Common myeloid progenitor, CD34-positive (primary cell): ENCODE measurements at places on chromosomes 2 and 18.
A peak's percentile ranks its signal among the peaks of the same experiment; 100 is the strongest.

DNA sequence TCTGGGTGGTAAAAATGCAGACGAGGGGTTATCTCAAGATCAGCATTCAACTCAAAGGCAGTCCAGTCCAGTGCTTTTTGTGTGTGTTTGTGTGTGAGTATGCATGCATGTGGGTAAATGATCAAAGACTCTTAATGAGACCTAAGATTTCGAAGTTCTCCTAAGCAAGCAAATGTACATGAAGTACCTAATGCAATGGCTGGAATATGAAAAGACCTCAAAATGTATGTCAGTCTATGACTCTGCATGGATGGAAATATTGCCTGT is 151.0 kb upstream of the L3MBTL4 start:
- no peak overlapping the region for H3K4me3 ChIP-seq
- H3K4me1 ChIP-seq = no peaks in the 10 kb centered on the region
- no peaks in the 10 kb centered on the region for H3K36me3 ChIP-seq
- no peak overlapping the region for H3K27ac ChIP-seq
- DNase-seq = no peak
- H3K27me3 ChIP-seq = no peaks in the 10 kb centered on the region

DNA sequence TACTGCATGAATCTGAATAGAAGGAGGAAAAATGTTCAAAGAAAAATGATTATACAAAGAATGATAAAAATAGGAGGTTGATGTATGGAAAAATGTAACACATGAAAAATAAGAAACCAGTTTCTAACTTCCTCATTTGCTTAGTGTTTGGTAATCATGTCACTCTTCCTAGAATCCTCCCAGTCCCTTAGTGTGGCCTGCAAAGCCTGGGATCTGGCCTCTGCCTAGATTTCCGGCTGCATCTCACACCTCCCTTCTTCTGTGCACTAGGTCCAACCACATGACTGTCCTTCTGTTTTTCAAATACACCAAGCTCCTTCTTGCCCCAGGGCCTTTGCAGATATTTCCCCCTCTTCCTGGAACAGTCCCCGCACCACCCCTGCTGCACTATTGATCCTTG is 76.8 kb upstream of the RBMS1 start:
- no peak for DNase-seq
- peaks cover 5% of the 10 kb centered on the region for H3K4me1 ChIP-seq
- H3K4me3 ChIP-seq = no peak overlapping the region
- H3K36me3 ChIP-seq = no peaks in the 10 kb centered on the region
- H3K27me3 ChIP-seq = no peaks in the 10 kb centered on the region

- DNase-seq = no peak
- H3K4me1 ChIP-seq = no peaks in the 10 kb centered on the region
- H3K36me3 ChIP-seq = no peaks in the 10 kb centered on the region
- H3K27ac ChIP-seq = no peak overlapping the region
- no peaks in the 10 kb centered on the region for H3K27me3 ChIP-seq
These were observed 80.1 kb upstream of the SRD5A2 start for GRCh38 chr2:31660812-31661335.

DNA sequence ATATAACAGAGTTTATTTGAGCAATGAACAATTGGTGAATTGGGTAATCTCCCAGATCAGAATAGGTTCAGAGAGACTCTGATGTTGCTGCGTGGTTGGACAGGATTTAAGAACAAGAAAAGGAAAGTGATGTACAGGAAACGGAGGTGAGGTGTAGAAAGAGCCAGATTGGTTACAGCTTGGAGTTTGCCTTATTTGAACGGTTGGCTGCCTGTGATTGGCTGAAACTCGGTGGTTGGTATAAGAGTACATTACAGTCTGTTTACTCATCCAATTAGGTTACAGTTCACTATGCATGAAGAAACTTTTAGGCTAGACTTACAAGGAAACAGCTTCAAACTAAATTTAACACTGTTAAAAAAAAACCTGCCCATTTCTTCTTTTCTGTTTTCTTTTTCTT is 68.0 kb upstream of the CABLES1 start:
- peaks cover 24% of the 10 kb centered on the region for H3K4me1 ChIP-seq
- H3K36me3 ChIP-seq = no peaks in the 10 kb centered on the region
- H3K27me3 ChIP-seq = no peaks in the 10 kb centered on the region
- DNase-seq = no peak
- no peak overlapping the region for H3K4me3 ChIP-seq
- no peak overlapping the region for H3K27ac ChIP-seq

GRCh38 chr2:104016801-104017200 is 837.1 kb upstream of the POU3F3 start:
- H3K27me3 ChIP-seq = no peaks in the 10 kb centered on the region
- no peaks in the 10 kb centered on the region for H3K4me1 ChIP-seq
- no peak for DNase-seq
- no peak overlapping the region for H3K4me3 ChIP-seq
- H3K27ac ChIP-seq = no peak overlapping the region

GRCh38 chr18:78505851-78506461 is 473.7 kb upstream of the SALL3 start:
- no peaks in the 10 kb centered on the region for H3K4me1 ChIP-seq
- H3K36me3 ChIP-seq = no peaks in the 10 kb centered on the region
- no peak for DNase-seq
- H3K27me3 ChIP-seq = peaks cover 2% of the 10 kb centered on the region
- no peak overlapping the region for H3K27ac ChIP-seq
- no peak overlapping the region for H3K4me3 ChIP-seq

DNA sequence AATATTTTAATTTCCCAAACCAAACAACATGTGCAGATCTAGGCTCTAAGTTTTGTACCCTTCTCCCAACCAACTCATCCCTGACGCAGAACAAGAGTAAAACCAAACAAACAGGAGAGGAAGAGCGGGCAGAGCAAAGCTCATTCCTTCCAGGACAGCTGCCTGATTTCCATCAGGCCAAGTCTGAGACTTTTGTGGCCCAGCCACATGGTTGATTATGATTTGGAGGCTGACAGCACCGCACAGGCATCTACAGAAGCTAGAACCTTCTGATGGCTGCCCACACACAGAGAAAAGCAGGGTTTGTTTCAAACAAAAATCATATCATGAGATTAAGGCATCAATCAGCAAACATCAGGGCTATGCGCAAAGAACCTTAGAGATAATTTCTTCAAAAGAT is 262.6 kb downstream of the TNS1 start:
- no peak overlapping the region for H3K4me3 ChIP-seq
- no peak overlapping the region for H3K27ac ChIP-seq
- no peak for DNase-seq
- H3K36me3 ChIP-seq = no peaks in the 10 kb centered on the region
- H3K27me3 ChIP-seq = peaks cover 14% of the 10 kb centered on the region

- DNase-seq = no peak
- H3K4me1 ChIP-seq = no peaks in the 10 kb centered on the region
- no peak overlapping the region for H3K27ac ChIP-seq
- H3K36me3 ChIP-seq = no peaks in the 10 kb centered on the region
These were observed 337.8 kb downstream of the CDH2 start for GRCh38 chr18:27839141-27839540.

DNA sequence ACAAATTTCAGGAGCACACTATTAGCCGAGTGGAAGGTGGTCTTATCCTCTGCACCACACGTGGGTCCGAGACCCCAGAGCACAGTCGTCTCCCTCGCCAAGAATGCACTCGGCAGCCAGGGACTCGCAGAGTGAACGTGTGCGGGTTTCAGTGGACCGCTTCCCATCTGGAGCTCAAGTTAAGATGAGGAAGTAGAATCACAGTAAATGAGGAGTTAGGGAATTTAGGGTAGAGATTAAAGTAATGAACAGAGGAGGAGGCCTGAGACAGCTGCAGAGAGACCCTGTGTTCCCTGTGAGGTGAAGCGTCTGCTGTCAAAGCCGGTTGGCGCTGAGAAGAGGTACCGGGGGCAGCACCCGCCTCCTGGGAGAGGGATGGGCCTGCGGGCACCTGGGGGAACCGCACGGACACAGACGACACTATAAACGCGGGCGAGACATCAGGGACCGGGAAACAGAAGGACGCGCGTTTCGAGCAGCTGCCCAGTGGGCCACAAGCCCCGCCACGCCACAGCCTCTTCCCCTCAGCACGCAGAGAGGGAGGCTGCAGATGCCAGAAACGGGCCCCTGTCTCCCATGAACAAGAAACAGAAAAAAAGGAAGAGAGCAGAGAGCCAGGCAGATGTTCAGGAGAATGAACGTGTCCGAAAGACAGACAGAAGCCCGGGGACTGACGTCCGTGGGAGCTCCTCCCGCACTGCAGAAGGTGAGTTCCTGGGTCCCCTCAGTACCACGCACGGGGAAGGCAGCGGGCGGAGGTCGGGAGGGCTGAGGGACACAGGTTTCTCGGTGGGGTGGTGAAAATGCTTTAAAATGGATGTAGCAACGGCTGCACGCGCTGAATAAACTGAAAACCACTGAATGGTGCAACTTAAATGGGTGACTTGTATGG is 5.4 kb upstream of the KCNG2 start:
- H3K27ac ChIP-seq = no peak overlapping the region
- H3K4me3 ChIP-seq = peak overlapping the region; percentile 34
- peaks cover 1% of the 10 kb centered on the region for H3K27me3 ChIP-seq
- H3K4me1 ChIP-seq = peaks cover 16% of the 10 kb centered on the region

- no peaks in the 10 kb centered on the region for H3K36me3 ChIP-seq
- peaks cover 35% of the 10 kb centered on the region for H3K27me3 ChIP-seq
- no peak overlapping the region for H3K27ac ChIP-seq
- no peak for DNase-seq
- H3K4me3 ChIP-seq = no peak overlapping the region
These were observed 199.2 kb downstream of the SMAD2 start for GRCh38 chr18:47731276-47731675.

- no peaks in the 10 kb centered on the region for H3K27me3 ChIP-seq
- no peak overlapping the region for H3K4me3 ChIP-seq
- no peak for DNase-seq
- H3K36me3 ChIP-seq = no peaks in the 10 kb centered on the region
- no peaks in the 10 kb centered on the region for H3K4me1 ChIP-seq
- no peak overlapping the region for H3K27ac ChIP-seq
These were observed 121.3 kb downstream of the BCL11A start for GRCh38 chr2:60432035-60432601.

DNA sequence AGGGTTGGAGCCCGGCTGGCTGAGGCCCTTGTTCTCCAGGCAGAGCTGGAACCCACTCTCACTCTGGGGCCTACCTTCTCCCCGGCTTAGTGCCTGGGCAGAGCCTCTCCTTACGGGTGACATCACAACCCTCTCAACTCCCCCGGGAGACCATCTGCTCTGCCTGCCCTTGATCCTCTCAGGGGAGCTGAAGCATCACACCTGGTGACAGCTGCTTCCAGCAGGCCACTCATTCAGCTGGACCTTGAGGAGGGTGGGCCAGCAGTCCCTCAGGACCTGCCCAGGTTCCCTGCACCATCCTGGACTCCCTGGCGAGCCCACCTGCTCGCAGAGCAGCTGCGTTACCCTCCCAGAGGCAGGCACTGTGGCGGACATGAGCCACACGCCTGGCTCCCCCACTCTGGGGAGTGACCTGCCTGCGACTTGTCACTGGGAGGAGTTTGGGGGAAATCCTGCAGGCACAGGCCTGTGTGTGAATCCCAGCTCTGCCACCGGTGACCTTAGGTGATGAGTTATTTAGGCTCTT is 13.1 kb downstream of the HS6ST1 start:
- H3K36me3 ChIP-seq = peaks cover 87% of the 10 kb centered on the region
- H3K27me3 ChIP-seq = no peaks in the 10 kb centered on the region
- no peak overlapping the region for H3K4me3 ChIP-seq
- peaks cover 19% of the 10 kb centered on the region for H3K4me1 ChIP-seq

GRCh38 chr18:79924814-79925731 is 26.4 kb downstream of the SLC66A2 start:
- no peak overlapping the region for H3K27ac ChIP-seq
- no peaks in the 10 kb centered on the region for H3K27me3 ChIP-seq
- no peak overlapping the region for H3K4me3 ChIP-seq
- no peak for DNase-seq
- no peaks in the 10 kb centered on the region for H3K4me1 ChIP-seq

DNA sequence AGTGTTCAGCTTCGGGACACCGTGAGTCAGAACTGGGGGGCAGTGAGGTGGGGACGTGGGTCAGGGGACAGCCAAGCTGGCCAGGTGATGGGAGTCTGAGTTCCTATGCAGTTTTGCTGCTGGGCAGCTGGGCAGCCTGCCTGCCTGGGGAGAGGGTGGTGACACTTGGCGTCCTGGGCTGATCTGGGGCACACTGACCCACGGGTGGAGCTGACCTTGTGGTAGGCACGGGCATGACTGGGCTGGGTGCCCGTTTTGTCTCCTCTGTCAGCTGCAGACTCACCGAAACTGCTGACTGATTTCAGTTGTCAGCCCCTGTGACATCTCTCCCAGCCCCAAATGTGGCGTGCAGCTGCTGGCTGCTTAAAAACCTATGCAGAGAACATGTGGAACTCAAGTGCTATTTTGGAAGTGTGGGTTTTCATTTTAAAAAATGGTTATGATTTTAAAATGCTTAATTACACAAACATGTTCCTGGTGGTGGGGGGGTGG is 32.6 kb upstream of the E2F6 start:
- H3K4me3 ChIP-seq = no peak overlapping the region
- no peaks in the 10 kb centered on the region for H3K4me1 ChIP-seq
- no peak for DNase-seq
- H3K27me3 ChIP-seq = peaks cover 3% of the 10 kb centered on the region
- no peaks in the 10 kb centered on the region for H3K36me3 ChIP-seq

GRCh38 chr18:58042826-58043490 is 1.1 kb upstream of the NEDD4L start:
- H3K27me3 ChIP-seq = no peaks in the 10 kb centered on the region
- peak; percentile 36 for DNase-seq
- no peaks in the 10 kb centered on the region for H3K36me3 ChIP-seq
- no peak overlapping the region for H3K27ac ChIP-seq
- H3K4me3 ChIP-seq = peak overlapping the region; percentile 87

GRCh38 chr2:7015007-7015950 is 98.1 kb downstream of the RNF144A start:
- peaks cover 22% of the 10 kb centered on the region for H3K4me1 ChIP-seq
- H3K36me3 ChIP-seq = peaks cover 16% of the 10 kb centered on the region
- H3K4me3 ChIP-seq = no peak overlapping the region
- H3K27me3 ChIP-seq = no peaks in the 10 kb centered on the region

GRCh38 chr2:60309336-60309735 is 244.1 kb downstream of the BCL11A start:
- H3K4me3 ChIP-seq = no peak overlapping the region
- H3K27ac ChIP-seq = no peak overlapping the region
- H3K27me3 ChIP-seq = no peaks in the 10 kb centered on the region
- DNase-seq = no peak

DNA sequence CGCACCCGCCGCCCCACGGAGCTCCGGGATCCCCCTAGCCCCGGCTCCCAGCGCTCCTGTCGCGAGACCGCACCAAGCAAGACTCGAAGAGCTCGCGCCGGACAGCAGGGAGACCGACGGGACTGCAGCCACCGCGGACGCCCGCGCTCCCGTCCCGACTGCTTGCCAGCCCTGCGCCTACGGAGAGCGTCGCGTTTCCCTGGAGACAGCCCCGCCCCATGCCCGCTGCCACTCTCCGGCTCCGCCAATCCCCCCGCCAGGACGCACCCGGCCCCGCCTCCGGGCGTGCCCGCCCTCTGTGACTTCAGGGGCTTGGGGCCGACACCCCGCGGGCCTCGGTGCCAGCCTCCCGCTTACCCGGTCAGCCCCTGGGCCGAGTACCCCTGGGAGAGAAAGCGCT is at the start of gene ANKMY1:
Gene ANKMY1, minus strand, starts transcription at position 181 of the 400 bp plus-strand sequence. CDS start 653 bp downstream, outside the sequence.
- H3K4me3 ChIP-seq = peak within 1 kb of the TSS; percentile 61
- H3K4me1 ChIP-seq = peaks cover 45% of the 10 kb centered on the region
- H3K27ac ChIP-seq = no peak within 1 kb of the TSS
- DNase-seq = peak; percentile 84
- H3K27me3 ChIP-seq = no peaks in the 10 kb centered on the region

GRCh38 chr2:236705295-236706105 is 135.9 kb downstream of the ACKR3 start:
- no peaks in the 10 kb centered on the region for H3K36me3 ChIP-seq
- H3K4me3 ChIP-seq = no peak overlapping the region
- no peak overlapping the region for H3K27ac ChIP-seq
- H3K27me3 ChIP-seq = no peaks in the 10 kb centered on the region

- H3K27me3 ChIP-seq = no peaks in the 10 kb centered on the region
- DNase-seq = peak; percentile 70
- H3K36me3 ChIP-seq = no peaks in the 10 kb centered on the region
- H3K4me3 ChIP-seq = no peak overlapping the region
These were observed 73.1 kb upstream of the IL1R1 start for GRCh38 chr2:102069311-102069974.
